ENCODE measurements at places on chromosomes 4 and X.

DNA sequence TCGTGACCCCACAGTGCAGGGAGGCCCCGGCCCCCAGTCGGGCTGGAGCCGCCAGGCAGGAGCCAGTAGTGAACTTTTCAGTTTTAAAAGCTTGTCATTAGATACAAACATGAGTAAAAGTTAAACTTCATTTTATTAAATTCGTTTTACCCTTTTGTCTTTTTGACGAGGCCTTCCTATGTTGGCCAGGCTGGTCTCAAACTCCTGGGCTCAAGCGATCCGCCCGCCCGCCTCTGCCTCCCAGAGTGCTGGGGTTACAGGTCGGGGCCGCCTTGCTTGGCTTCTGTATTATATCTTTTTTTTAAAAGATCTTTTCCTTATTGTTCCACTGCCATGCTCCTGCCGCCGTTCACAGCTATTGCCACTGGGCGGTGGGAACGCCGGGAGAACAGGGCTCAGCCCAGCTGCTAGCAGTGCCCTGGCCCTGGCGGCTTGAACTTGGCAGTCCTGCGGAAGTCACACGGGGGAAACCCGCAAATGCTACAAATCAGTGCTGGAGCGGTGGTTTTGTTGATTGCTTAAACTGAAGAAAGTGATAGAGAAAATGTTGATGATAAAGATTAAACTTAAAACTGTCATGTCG, 968 bp upstream of the NELFA start:
- peak; percentile 2 for DNase-seq

DNA sequence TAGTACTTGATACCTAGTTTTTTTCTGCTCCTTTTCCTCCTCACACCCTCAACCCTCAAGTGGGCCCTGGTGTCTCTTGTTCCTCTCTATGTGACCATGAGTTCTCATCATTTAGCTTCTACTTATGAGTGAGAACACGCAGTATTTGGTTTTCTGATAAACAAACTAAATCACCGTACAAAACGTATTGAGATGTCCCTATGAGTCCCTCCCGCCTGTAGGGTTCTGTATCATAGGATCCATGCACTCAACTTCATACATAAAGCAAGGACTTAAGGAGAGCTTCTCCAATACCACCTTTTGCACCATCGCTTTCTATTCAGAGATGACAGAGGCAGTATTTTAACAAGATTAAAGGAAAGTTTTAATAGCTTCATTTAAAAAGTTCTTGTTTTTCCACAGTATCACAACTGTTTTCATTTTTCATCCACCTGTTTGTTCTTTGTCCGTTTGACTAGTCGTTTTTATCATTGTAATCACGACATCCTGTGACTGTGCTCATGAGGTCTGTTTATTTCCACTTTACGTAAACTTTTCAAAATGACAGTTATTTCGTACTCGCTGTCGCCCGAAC, 457 bp upstream of the RAB9A start:
- no peak for DNase-seq

GRCh38 chr4:8732092-8732491, 139.5 kb downstream of the CPZ start:
- DNase-seq = no peak

- no peak for DNase-seq
Measured at GRCh38 chrX:24946369-24946768, 69.4 kb downstream of the ARX start.

GRCh38 chr4:1201851-1202525, 29.6 kb upstream of the SPON2 start:
- DNase-seq = peak; percentile 46

DNA sequence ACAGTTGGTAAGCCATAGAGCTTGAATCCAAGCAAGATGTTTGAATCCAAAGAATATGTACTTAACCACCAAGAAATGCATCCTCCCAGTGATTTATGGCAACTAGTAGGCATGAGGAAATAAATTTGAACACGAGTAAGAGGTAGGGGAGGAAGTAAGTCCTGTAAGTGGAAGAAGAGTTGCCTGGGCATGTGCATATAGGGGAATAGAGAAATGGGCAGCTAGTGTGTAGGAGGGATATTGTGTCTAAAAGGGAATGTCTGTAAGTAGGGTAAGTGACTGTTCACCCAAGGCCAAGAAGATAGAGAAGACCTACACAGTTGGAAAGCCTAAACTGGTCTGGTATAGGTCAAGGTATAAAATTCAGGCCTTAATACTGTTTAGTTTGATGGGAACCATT, 4.6 kb downstream of the SH3BGRL start:
- no peak for DNase-seq

GRCh38 chr4:54784161-54784671, 126.5 kb downstream of the KIT start:
- DNase-seq = no peak

DNA sequence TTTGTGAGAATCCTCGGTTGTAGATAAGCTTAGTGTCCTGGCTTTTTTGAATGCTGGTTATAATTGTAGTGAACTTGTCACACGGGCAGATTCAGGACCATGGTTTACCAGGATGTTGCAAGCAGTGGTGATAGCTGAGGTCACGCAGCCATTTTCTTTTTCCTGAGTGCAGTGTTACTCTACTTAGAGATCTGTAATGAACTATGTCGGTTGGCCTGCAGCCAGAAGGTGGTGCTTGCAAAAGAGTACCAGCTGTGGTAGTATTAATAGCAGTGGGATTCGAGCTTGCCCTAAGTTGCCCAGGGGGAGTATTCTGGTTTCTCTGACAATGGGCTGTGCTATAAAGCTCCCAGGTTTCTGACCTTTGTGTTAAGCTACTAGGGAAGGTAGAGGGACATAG, 368.9 kb downstream of the SLITRK2 start:
- DNase-seq = no peak

GRCh38 chr4:37650481-37650880, 35.7 kb downstream of the RELL1 start:
- DNase-seq = no peak

DNA sequence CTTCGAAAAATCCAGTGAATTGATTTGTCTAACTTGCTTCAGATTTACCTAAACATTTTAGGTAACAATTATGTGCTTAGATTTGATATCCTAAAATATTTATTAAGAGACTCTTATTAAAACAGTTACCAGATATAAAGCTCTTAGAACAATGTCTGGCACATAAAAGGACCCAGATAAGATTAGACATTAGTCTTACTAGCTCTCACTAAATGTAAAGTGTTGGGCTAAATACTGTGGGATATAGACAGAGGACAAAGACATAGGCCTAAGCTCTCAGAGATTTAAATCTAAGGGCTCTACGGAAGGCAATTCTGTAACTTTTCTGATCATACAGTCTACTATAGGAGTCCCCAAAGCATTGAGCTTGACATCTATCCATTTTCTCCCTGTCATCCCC, 94.4 kb upstream of the TRPC3 start:
- DNase-seq = no peak

GRCh38 chrX:43899878-43900815, 17.9 kb upstream of the MAOB start:
- no peak for DNase-seq

GRCh38 chr4:6986072-6986780, 56.9 kb upstream of the TADA2B start:
- no peak for DNase-seq

GRCh38 chrX:107467271-107467670, 17.8 kb downstream of the FRMPD3 start:
- no peak for DNase-seq

DNA sequence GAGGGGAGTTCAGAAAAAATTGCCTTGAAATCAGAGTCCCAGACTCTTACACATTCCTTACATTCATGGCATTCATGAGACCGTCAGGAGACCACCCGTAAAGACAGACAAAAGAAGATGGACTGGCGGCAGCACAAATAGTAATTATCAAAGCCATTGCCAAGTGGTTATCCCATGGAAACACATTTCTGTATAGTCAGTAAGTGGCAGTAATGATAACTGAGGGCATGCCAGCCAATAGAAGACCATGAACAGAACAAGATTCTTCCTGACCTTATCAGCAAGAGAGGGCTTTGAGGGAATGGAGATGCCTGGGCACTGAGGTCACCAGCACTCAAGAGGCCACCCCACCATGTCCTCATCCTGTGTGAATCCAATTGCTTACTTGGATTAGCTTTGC, 121.7 kb upstream of the HCCS start:
- no peak for DNase-seq

DNA sequence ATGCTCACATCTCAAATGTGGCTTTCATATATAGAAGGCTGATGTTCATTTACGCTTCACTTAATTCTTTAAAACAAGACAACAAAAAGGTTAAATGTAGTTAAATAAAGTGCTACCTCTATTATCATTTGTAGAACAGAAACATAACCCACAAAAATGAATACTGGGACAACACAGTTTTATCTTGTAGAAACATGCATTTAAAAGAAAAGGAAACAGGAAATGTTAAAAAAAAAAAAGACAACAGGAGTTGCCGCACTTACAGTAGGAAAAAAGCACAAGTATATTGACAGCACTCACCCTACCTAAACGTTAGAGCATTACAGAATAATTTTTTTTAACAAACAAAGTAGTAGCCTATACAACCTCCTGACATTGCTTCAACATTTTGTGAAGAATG, 4.8 kb downstream of the THOC2 start:
- no peak for DNase-seq

GRCh38 chr4:726838-727237, 21.2 kb downstream of the PCGF3 start:
- DNase-seq = no peak

- DNase-seq = no peak
Measured at GRCh38 chr4:82421796-82422560, 8.3 kb downstream of the HNRNPDL start.

- DNase-seq = no peak
Measured at GRCh38 chrX:68190799-68191198, 242.5 kb downstream of the OPHN1 start.

- DNase-seq = no peak
Measured at GRCh38 chrX:12741416-12741815, 49.8 kb upstream of the PRPS2 start.

DNA sequence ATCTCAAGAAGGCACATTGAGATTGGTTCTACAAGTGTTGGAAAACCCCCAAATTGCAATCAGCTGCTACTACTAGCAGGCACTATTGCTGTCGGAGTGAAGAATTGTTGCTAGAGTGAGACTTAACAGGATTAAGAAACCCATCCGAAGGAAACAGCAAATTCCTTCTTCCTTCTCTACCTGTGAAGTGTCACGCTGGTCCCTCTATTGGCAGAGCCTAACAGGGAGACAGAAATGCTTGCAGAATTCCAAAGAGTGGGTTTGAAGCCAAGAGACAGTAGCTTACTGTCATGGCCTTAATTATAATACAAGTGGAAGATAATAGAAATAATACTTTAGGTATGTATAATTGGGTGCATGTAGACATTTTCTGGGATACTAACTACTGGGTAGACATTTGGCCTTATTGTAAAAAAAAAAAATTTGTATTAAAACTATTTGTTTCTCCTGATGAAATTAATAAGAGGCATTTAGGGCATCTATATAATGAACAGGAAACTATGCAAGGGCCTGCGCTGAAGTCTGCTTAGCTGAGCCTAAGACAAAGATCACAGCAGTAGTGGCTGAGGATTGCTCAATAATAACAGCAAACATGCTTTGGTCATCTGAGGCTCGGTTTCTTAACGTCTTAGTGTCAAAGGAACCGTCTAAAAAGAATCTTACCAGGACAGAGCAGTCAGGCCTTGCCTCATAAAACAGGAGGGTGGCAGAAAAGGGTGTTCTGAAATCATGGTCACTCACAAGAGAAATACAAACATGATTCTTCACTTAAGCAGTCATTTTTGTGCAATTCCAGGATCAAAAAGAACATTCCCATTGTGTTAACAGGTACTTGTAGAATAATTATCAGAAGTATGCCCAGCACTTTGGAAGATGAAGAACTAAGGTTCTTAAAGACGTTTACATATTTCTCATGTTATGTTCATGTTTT, 40.8 kb downstream of the FAM241A start:
- DNase-seq = no peak

DNA sequence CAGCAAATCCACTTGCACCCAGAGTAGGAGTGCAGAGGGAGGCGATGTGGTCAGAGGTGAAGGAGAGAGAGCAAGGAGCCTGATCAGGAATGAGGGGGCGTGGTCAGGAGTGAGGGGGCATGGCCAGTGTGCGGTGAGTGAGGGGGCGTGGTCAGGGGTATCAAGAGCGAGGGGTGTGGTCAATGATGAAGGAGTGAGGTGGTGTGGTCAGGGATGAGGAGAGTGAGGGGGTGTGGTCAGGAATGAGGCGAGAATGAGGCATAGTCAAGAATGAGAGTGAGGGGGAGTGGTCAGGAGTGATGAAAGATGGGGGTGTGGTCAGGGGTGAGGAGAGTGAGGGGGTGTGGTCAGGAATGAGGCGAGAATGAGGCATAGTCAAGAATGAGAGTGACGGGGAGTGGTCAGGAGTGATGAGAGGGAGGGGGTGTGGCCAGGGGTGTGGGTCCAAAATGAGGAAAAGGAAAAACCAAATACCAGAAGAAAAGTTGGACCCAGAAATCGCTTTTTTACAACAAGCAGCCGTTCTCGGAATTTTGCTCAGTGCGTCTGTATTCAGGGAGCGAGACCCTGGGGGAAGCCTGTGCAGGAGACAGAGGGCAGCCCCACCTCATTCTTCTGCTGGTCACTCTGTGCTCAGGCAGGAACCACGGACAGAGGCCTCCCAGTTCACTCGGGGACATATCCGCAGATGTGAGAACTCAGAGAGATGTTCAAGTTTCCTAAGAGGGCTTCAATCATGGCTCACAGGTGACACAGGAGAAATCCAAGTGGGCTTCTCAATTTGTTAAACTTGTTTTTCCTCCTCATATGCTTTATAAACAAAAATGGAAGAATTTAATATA, 47.5 kb downstream of the MAGEA1 start:
- DNase-seq = peak; percentile 3

DNA sequence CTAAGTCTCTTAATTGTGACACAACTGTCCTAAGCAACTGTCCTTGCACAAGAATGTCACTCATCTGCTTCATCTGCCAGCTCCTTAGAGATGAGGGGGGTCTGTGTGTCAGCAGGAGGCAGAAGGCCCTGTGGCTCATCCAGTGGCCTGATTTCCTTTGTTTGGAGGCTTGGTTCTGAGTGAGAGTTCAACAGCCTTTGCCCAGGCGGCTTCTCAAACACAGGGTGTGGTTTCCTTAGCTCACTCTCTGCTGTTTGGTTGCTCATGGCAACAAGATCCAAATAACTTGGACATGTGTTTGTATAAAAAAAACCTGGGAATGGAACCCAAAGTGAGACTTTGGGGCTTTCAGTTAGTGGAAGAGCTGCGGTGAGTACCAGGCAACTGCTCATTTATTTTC, 46.6 kb downstream of the MAP7D3 start:
- no peak for DNase-seq

DNA sequence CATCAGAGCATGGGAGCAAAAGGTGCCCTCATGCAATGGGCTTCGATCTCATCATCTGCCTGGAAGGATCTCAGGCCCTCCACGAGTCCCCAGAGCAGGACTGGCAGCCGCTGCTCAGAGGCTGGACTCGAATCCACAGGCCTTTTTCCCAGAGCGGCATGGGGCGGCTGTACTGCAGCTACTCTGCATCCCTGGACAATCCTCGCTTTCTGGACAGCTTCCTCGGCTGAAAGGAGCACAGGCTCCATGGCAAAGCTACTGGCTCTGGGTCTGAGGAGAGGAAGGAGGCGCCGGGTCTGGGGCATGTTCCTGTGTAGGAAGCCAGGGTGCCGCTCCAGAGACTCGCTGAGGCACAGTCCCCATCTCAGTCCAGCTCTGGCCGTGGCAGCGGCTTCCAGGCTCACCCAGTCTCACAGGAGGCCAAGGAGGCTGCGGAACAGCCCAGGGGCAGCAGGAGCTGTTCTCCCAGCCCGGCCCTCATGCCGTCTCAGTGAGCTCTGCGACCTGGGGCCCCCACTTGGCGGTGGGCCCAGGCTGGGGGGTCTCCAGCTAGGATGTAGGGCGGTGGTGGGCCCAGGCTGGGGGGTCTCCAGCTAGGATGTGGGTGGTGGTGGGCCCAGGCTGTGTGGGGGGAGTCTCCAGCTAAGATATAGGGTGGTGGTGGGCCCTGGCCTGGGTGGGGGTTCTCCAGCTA, 2.7 kb upstream of the SPON2 start:
- DNase-seq = no peak

All from bone marrow (tissue), 2 donors.